Endothelial cell (in vitro differentiated cells): ENCODE measurements at places on chromosomes 5 and 9.

DNA sequence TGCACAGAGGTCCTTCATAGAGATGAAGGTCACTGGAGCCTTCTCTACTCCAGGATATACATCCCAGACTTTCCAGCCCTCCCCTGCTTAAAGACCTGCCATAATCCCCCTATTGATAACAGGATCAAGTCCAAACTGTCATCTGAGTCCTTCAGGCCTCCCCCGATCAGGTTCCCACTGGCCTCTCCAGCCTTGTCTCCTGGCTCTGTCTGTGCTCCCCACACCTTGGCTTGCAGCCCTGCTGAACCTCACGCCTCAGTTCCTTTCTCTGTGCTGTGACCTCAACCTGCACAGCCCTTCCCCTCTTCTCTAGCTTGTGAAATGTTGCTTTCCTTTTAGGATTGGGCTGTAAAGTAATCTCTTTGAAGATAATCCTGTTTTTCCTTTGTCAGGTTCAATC is 2.5 kb upstream of the HRH2 start:
- no peak for DNase-seq

- no peak for DNase-seq
These were observed 379.0 kb downstream of the GLIS3 start for GRCh38 chr9:3920604-3921582.

GRCh38 chr5:67971223-67971830 is 244.2 kb upstream of the PIK3R1 start:
- DNase-seq, result no peak

DNA sequence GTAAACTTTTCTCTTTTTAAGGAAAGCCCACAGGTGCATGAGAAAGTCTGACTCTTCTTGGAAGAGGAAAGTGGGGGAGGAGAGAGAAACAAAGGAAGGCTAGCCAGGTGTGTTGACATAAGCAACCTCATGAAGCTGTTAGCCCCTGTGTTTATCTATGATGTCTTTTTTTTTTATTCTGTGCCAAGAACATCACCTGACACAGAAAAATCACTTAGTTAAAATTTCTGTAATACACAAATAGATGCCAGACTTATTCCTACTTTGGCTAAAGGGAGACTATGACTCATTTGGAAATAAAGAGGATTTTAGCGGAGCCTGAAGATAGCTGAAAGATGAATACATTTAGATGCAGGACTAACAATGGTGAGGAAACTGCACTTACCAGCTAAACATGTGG is 58.3 kb downstream of the BAAT start:
- DNase-seq, result no peak

GRCh38 chr5:147175516-147176097 is 59.2 kb upstream of the STK32A start:
- no peak for DNase-seq

- no peak for DNase-seq
These were observed 632.5 kb downstream of the ISL1 start for GRCh38 chr5:52015760-52016159.

- no peak for DNase-seq
These were observed 135.1 kb upstream of the IRX2 start for GRCh38 chr5:2886531-2886930.

DNA sequence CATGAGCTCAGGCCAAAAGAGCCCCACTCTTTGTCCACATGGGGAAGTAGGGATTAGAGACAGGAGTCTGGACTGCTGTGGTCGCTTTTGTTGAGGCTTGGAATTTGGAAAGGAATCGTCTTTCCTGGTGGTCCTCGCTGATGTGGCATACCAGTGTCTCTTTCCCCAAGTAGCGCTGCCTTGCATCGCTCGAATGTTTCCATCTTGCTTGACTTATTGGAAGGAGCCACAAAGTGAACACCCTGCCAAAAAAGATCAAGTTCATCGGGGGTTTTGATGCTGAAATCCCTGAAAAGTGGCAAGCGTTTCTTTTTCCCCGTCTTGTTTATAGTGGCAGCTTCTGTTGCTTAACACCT is 161.3 kb downstream of the MACROH2A1 start:
- DNase-seq, result no peak

DNA sequence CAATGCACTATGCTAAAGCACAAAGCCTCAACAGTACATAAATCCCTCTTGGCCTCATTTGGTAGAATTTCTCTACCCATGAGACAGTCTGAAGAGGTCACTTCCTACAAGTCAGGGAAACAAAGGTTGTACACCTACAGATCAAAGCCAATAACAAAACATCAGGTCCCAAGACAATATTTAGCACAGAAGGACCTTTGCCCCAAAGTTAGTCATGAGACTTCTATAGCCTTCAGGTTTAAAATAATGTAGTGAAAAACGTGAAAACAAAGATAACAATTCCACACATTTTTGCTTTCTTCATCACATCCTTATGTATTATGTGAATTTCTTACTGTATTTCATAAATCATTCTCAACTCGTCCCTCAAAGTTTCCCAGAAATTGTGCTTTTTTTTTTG is 15.8 kb downstream of the AFF4 start:
- no peak for DNase-seq

- DNase-seq, result no peak
These were observed 779.3 kb upstream of the WWC1 start for GRCh38 chr5:167512111-167512510.

DNA sequence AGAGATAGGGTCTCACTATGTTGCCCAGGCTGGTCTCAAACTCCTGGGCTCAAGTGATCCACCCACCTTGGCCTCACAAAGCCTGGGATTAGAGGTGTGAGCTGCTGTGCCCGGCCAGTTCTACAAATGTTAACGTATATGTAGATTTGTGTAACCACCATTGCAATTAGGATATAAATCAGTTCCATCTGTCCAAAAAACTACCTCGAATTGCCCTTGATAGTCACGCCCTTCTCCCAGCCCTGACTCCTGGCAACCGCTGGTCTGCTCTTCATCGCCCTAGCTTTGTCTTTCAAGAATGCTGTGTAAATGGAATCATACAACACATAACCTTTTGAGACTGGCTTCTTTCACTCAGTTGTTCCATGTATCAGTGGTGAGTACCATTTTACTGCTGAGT is 46.1 kb upstream of the PPARGC1B start:
- DNase-seq, result no peak

DNA sequence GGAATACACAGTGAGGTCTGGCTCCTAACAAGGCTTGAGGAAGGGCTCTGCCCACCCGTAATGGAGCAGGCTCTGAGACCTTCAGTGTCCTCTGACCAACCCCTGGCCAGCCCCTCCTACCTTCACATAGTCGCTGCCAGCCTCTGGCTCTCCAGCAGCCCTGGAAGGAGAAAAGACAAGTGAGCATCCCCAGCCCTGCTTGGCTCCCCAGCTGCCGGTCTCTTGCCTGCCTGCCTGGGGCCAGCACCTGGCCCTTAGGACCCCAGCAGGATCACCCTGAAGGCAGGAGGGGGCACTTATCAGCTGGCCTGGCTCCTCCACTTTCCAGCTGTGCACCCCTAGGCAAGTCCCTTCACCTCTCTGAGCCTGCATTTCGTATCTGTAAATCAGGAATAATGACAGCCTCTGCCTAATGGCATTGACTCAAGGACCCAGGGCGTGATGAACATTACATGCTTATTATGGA is 16.9 kb downstream of the SH2D3C start:
- DNase-seq, result no peak

GRCh38 chr5:143893638-143894037 is 81.7 kb downstream of the HMHB1 start:
- no peak for DNase-seq

DNA sequence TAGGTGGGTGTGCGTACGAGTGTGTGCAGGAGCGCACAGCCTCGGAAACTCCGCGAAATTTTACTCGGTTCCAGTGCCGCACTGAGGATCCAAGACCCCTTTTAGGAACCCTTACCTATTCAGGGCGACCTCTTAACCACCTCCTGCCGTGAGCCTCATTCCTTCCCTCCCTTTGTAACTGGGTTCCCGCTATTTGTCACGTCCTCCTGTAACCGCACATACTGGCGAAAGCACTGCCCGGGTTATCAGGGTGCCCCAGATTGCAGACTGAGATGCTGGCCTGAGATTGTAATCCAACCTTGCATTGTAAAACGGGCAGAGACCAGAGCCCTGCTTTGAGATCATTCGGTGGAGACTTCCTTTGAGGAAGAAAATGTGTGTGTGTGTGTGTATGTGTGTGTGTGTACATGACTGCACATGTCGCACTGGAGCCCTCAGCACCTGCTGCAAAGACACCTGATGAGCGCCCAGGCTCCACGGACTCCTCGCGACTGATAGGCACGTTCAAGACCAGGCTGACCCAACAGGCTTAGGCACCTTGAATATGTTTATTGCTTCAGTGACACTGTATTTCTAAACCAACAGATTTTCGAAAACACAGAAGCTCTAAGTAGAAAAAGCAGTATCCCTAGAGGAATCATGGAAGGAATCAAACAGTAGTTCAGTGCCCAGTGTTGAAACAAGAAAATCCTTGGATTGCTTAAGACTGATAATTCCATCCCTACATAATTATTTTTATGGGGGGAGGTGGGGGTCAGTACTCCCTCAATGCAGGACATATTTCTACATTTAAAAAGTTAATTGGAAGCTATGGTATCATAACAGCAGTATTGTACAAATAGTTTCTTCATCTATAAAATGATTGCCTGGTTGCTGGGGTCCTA is 86.5 kb upstream of the TNFAIP8 start:
- peak; percentile 35 for DNase-seq

DNA sequence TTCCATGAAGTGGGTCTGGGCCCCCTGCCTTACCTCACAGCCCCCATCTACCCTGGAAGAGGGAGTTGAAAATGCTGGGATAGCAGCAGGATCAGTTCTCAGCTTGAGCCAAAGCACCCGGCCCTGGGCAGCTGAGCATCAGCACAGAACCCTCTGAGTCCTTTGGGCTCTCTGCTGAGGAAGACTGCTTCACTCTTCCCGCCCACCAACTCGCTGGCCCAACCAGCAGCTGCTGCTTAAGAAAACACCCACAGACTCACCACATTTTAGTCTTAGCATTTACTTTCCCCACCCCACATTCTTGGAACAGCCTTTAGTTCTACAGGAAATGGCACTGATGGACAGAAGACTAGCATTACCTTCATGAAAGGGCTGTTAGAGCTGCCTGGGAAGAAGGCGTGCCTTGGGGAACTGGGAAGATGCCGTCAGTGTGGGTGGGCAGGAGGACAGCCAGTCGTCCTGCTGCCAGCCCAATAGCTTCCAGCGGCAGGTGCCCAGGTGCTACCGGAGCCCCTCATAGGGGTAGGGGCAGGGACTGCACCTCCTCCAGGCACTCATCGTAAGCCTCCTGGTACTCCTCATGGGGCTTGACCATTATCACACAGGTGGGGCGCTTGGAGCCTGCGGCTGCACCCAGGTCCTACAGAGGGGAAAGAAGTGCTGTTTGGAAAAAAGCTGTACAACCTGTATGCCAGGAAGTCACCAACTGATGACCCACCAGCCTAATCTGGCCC is 4.3 kb downstream of the NHP2 start:
- no peak for DNase-seq

GRCh38 chr5:106759152-106759551 is 911.6 kb downstream of the EFNA5 start:
- no peak for DNase-seq

GRCh38 chr5:132677191-132677590 is 3.4 kb downstream of the IL4 start:
- DNase-seq, result peak; percentile 21

DNA sequence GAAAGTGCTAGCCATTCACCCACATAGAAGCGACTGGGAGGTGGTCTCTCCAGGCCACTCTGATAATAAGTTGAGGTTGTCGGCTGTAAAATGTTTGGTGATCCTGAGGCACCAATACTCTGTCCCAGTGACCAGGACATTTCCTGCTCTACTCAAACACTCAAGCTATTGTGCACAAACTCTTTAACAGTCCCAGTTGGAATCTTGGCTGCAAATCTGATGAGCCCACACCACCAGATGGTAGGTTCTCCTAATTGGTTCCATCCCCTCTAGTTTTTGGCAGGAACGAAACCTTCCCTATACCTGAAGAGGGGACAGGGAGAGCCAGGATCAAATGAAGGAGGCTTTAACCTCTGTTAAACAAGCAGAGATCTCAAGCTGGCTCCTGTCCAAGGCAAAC is 14.3 kb downstream of the GRIA1 start:
- no peak for DNase-seq

DNA sequence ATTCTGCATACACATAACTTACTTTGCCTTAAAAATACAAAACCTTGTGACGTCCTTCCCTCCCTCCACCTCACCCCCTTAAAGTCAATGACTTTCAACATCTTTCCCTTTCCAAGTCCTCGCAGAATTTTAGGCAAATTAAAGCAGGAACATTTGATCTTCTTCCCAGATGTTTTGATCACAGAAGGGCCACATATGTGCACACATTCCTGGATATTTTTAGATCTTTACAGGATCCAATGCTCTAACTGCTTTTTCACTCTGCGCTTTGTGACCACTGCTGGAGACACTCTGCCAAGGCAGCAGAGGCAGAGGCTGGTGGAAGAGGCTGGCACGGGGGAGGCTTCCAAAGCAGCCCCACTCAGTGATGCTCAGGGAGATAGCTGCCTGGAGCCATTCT is 130.7 kb downstream of the SEC61B start:
- no peak for DNase-seq

- DNase-seq, result no peak
These were observed 43.9 kb downstream of the RCL1 start for GRCh38 chr9:4836676-4837075.

DNA sequence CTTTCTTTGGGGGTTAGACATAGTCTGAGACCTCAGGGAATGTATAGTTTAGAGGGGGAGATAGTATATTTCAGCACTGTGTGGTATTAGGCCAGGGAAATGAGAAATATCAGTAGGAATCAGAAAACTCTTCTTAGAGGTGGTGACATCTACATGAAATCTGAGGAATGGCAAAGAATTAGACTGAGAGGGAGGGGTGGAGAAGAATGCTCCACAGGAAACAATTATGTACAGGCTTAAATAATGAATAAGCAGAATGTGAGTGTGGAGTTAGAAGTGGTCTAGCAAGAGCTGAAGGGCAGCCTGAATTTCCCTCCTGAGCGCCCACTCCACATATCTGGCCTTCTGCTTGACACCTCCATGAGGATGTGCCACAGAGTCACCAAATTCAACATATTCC is 3.6 kb upstream of the MACIR start:
- DNase-seq, result no peak

DNA sequence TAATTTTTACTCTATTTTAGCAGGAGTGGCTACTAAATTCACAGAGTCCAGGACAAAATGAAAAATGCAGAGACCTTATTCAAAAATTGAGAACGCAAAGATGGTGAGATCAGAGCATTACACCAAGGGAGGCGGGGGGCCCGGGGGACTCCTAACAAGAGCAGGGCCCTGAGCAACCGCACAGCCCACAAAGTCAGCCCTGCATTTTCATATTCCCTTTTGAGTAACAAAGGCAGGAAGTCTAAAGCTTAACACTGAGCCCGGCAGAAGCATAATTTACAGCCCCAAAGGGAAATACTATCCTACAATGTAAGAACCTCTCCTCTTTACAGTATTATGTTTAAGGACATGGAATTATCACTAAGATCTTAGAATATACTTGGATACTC is 69.4 kb downstream of the TLE1 start:
- DNase-seq, result no peak
